ENCODE measurements at places on chromosomes 4 and X.
A peak's percentile ranks its signal among the peaks of the same experiment; 100 is the strongest.

- DNase-seq, result no peak
Observed at GRCh38 chr4:96406742-96407141, 566.8 kb downstream of the PDHA2 start.

GRCh38 chr4:26194764-26195163 is 126.0 kb upstream of the RBPJ start:
- DNase-seq, result no peak

- DNase-seq, result no peak
Observed at GRCh38 chrX:49956313-49956712, 33.9 kb downstream of the CLCN5 start.

DNA sequence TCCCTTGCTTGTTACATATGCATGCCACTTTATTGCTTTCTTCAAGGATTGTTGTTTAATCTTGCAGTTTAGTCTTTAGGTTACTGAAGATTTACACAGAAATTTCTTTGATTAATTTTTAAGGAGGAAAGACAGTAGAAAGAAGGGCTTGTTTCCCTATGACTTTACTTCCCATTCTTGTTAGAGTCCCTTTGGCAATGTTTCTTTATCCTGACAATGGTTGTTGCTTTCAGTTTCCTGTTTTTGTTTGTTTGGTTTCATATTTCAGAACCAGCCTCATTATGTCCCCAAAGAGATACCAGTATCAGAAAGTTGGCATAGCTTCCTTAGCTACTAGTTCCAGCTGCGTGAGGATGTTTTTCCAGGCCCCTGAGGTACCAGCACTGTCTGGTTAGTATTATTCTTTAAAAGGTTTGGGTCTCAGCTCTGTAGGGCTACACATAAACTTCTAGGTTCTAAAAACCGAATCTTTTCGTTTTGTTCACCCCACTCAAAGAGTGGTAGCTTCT is 61.3 kb upstream of the UNC5C start:
- DNase-seq, result no peak

DNA sequence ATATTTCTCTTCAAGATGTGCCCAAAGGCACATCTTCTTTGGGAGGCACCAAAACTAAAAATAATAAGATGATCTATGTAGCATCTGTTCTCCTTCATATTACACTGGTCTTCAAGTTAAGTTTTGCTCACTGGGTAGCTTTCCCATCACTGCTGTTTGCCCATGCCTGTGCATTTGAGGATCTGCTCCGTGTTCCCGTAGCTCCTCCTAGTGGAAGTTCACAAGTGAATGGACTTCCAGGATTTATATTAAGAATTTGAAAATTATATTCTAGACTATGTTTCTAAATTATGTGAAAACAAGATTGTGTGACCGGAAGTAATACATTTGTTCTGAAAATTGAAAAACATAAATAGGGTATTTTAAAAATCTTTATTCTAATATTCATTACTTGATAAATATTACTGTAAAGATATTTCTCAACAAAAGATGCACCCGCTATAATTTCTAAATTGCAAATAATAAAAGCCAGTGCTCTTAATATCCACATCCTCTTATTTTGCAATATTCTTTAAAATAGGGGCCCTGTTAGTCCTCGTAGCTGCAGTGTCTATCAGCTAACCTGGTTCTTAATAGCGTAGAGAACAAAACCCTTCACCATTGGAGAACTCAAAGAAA is 147.7 kb downstream of the RBM46 start:
- no peak for DNase-seq

- DNase-seq, result no peak
Observed at GRCh38 chr4:90641861-90642599, 514.8 kb downstream of the CCSER1 start.

GRCh38 chr4:79917246-79917645 is 155.8 kb downstream of the ANTXR2 start:
- peak; percentile 36 for DNase-seq

- DNase-seq, result no peak
Observed at GRCh38 chr4:168797194-168797593, 212.9 kb downstream of the CBR4 start.

- DNase-seq, result no peak
Observed at GRCh38 chrX:85109235-85109634, 105.6 kb downstream of the APOOL start.

GRCh38 chrX:7145454-7145853 is 2.1 kb upstream of the STS start:
- DNase-seq, result no peak

DNA sequence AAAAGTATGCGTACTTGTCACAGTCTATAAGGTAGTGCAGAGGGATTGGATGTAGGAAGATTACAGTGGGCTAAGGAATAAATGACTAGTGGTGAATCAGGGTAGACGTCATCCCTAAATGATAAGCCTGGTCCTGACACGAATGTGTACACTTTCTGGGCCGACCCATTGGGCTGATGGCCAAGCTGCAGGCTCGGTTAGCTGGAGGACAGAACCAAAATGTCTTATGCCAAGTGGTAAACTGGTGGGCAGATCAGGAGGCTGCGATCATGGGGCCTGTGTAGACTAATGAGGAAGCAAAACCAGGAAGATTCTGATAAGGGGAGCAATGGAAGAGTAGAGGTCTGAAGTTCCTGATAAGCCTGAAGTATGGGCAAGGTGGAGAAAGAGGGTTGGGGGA is 272.8 kb upstream of the GATB start:
- no peak for DNase-seq
